ENCODE measurements at places on chromosomes 6 and 20.

- no peaks in the 10 kb centered on the region for H3K4me1 ChIP-seq
- DNase-seq, result no peak
- H3K27me3 ChIP-seq, result no peaks in the 10 kb centered on the region
- H3K36me3 ChIP-seq, result no peaks in the 10 kb centered on the region
- H3K27ac ChIP-seq, result no peak overlapping the region
These were observed 198.9 kb downstream of the CDH4 start for GRCh38 chr20:61451009-61451408.

DNA sequence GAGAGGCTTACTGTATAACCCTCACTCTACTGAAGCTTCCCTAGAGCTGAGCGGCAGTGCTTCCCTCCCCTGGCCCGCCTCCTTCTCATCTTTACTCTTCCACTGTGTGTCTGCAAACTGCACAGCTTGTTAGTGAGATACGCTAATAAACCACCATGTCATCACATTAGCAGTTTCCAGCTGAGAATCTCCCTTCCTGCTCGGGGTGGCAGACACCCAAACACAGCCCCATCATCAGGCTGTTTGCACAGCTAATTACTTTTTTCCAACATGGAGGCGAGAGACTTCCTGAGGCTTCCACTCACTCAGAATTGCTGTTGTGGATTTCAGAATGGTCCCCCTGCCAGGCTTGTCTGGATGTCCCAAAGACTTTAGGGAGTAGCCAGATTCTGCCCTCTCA, 444.9 kb upstream of the SULF2 start:
- H3K4me1 ChIP-seq, result no peaks in the 10 kb centered on the region
- H3K4me3 ChIP-seq, result no peak overlapping the region
- H3K27ac ChIP-seq, result no peak overlapping the region
- no peak for DNase-seq

DNA sequence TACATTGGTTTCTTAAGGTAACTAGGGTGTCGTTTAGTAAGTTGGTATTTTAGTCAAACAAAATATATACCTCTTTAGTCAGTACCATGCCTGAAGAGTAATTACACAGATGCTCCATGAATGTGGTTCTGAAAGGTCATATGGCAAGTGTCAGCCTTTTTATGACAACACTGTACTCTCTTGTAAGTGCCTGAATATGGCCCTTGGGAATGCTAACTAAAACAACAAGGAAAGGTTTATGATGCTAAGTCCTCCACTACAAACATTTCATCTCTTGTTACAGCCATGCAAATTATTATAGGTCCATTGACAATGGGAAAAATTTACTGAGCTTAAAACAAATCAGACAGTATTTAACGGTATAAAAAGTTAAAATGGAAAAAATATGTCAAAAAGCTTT, 39.0 kb upstream of the SUPT3H start:
- H3K27me3 ChIP-seq, result no peaks in the 10 kb centered on the region
- no peak overlapping the region for H3K27ac ChIP-seq
- H3K4me3 ChIP-seq, result no peak overlapping the region

GRCh38 chr6:40912158-40912946, 126.7 kb downstream of the UNC5CL start:
- H3K4me1 ChIP-seq, result no peaks in the 10 kb centered on the region
- H3K27ac ChIP-seq, result no peak overlapping the region

GRCh38 chr6:24907919-24908649, 27.7 kb downstream of the RIPOR2 start:
- H3K36me3 ChIP-seq, result no peaks in the 10 kb centered on the region
- H3K27me3 ChIP-seq, result no peaks in the 10 kb centered on the region
- no peak for DNase-seq
- H3K4me1 ChIP-seq, result no peaks in the 10 kb centered on the region
- peak overlapping the region; percentile 76 for H3K4me3 ChIP-seq
- peak overlapping the region; percentile 97 for H3K27ac ChIP-seq

- H3K36me3 ChIP-seq, result no peaks in the 10 kb centered on the region
- peak overlapping the region; percentile 68 for H3K27ac ChIP-seq
- DNase-seq, result no peak
These were observed 72.9 kb downstream of the SLC22A3 start for GRCh38 chr6:160420969-160421556.

- H3K27ac ChIP-seq, result no peak overlapping the region
- no peaks in the 10 kb centered on the region for H3K36me3 ChIP-seq
- DNase-seq, result no peak
- H3K4me3 ChIP-seq, result no peak overlapping the region
- H3K4me1 ChIP-seq, result peaks cover 12% of the 10 kb centered on the region
These were observed 13.8 kb downstream of the MRPL14 start for GRCh38 chr6:44113414-44113813.

GRCh38 chr20:63574156-63574828, at the start of gene HELZ2:
Gene HELZ2, minus strand, starts transcription at chr20:63574239. Its CDS starts 1,854 bp downstream, at chr20:63572385.
- no peaks in the 10 kb centered on the region for H3K27me3 ChIP-seq
- no peaks in the 10 kb centered on the region for H3K4me1 ChIP-seq
- H3K36me3 ChIP-seq, result no peaks in the 10 kb centered on the region
- DNase-seq, result peak; percentile 79
- H3K4me3 ChIP-seq, result peak within 1 kb of the TSS; percentile 63

DNA sequence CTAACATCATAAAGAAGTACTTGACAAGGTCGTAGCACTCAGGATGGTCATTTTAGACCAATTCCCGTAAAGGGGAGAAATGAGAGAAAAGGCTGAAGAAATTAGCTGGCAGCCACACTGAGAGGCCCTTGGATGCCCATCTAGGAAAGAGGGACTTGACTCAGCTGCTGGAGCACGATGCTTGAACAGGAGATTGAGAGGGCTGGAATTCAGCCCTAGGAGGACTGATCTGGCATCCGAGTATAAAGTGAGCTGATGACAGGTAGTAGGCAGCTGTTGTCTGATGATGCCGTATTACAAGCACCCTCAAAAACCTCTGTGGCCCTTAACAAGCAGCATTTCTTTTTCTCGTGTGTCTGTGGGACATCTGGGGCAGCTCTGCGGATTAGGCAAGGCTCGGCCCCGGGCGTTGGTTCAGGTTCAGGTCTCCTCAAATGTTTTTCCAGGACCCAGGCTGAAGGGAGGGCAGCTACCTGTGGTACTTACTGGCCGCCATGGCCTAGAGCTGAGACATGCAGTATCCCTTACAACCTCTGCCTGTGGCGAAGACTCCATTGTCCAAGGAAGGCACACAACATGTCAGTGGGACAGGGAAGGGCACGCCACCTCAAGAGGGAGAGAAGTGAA, 219.6 kb upstream of the SNX9 start:
- no peaks in the 10 kb centered on the region for H3K4me1 ChIP-seq
- H3K4me3 ChIP-seq, result no peak overlapping the region
- peak; percentile 13 for DNase-seq
- no peak overlapping the region for H3K27ac ChIP-seq
- H3K27me3 ChIP-seq, result no peaks in the 10 kb centered on the region

GRCh38 chr20:44888226-44889103, 3.0 kb downstream of the YWHAB start:
- no peak overlapping the region for H3K27ac ChIP-seq
- no peaks in the 10 kb centered on the region for H3K27me3 ChIP-seq
- peaks cover 16% of the 10 kb centered on the region for H3K4me1 ChIP-seq
- DNase-seq, result no peak
- H3K36me3 ChIP-seq, result no peaks in the 10 kb centered on the region

GRCh38 chr20:35523298-35523888, 6.1 kb downstream of the C20orf173 start:
- no peak overlapping the region for H3K27ac ChIP-seq
- no peaks in the 10 kb centered on the region for H3K27me3 ChIP-seq
- H3K4me1 ChIP-seq, result no peaks in the 10 kb centered on the region
- H3K4me3 ChIP-seq, result no peak overlapping the region
- DNase-seq, result no peak

DNA sequence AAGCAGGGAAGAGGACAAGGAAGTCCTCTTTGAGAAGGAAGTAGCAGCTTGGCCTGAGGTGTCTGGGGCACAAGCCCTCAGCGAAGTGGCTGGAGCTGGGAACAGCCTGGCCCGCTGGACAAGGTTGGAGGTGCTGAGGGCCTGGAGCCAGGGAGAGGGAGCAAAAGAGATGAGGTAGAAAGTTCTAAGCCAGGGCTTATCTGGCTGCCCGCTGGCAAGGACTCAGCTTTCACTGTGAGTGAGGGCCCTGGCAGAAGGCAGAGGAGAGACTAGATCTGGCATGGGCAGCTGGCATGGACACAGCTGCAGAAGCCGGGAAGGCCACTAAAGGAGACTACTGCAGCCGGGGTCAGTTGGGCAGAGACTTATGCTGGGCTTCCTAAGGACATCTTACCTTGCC, 21.8 kb upstream of the PCMTD2 start:
- H3K4me3 ChIP-seq, result no peak overlapping the region
- H3K4me1 ChIP-seq, result no peaks in the 10 kb centered on the region
- no peaks in the 10 kb centered on the region for H3K27me3 ChIP-seq
- no peaks in the 10 kb centered on the region for H3K36me3 ChIP-seq
- no peak overlapping the region for H3K27ac ChIP-seq
- no peak for DNase-seq

DNA sequence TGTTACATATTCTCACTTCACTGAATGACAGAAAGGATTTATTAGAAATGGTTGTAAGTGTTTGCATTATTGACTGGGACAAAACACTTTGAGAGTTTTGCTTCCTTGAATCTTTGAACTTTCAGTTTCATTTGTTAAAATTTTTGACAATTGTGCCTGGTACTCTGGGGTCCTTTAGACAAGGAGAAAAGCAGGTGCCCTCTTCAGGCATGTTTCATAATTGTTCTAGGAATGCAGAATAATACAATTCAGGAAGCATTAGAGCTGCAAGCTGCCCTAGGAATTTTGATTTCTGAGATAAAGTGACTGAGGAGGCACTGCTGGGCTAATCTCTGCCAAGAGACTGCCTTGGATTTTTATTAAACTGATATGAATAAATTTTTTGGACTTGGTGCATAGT, 49.7 kb downstream of the TOP1 start:
- H3K4me1 ChIP-seq, result no peaks in the 10 kb centered on the region
- peak overlapping the region; percentile 42 for H3K27ac ChIP-seq
- H3K4me3 ChIP-seq, result no peak overlapping the region

DNA sequence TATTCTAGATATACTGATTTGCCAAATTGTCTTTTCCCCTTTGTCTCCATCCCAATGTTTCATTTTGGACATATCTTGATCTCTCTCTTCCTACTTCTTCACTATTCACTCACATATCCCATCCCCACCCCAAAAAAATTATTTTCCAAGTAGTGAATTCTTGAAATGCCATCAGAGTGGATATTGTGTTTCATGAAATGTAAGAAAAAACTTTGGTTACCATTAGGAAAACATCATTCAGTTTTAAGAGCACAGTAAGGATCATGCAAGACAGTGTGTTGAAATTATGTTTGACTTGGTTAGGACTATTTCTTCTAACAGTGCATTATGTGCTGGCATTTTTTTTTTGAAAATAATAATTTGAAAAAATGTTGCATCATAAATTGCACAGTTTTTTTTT, 5.7 kb downstream of the RSPO3 start:
- no peak overlapping the region for H3K27ac ChIP-seq
- H3K4me3 ChIP-seq, result no peak overlapping the region
- DNase-seq, result no peak
- no peaks in the 10 kb centered on the region for H3K27me3 ChIP-seq

GRCh38 chr6:74346936-74347535, 651.0 kb downstream of the CD109 start:
- no peaks in the 10 kb centered on the region for H3K27me3 ChIP-seq
- DNase-seq, result no peak
- H3K27ac ChIP-seq, result no peak overlapping the region
- H3K36me3 ChIP-seq, result no peaks in the 10 kb centered on the region
- H3K4me3 ChIP-seq, result no peak overlapping the region
- H3K4me1 ChIP-seq, result no peaks in the 10 kb centered on the region

DNA sequence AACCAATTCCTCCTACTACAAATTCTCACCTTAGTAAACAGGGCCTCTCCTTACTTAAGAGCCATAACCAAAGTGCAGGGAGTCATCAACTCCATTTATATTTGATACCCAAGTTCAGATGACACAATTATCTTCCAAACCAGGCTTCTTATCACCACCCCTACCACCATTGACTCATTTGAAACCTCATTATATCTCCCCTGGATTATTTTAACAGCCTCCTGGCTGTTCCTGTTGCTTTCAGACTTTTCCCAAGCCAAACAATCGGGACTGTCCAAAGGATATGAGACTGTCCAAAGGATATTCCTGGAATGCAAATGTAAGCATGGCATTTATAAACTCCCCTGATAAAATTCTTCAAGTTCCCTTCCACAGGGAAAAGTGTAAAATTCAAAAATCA, 394.3 kb downstream of the MAFB start:
- no peak overlapping the region for H3K4me3 ChIP-seq
- no peak for DNase-seq
- H3K36me3 ChIP-seq, result no peaks in the 10 kb centered on the region
- H3K27me3 ChIP-seq, result no peaks in the 10 kb centered on the region
- H3K4me1 ChIP-seq, result no peaks in the 10 kb centered on the region

DNA sequence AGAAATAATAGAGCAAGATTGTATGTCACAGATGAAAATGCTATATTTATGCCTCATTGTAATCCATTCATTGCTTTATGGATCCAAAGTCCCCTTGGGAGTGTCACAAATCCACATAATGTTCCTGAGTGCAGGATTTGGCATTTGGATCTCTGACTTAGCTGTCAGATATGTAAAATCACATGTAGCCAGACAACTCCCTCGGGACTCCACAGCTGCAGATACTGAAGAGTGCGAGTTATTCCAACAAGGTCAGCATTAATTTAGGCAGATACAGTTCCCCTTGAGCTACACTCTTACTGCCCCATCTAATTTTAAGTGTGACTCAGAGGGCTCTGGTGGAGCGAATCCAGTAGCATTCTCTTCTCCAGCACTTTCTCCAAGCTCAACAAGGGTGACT, 433.2 kb downstream of the CD83 start:
- no peaks in the 10 kb centered on the region for H3K4me1 ChIP-seq
- no peak overlapping the region for H3K4me3 ChIP-seq
- H3K36me3 ChIP-seq, result no peaks in the 10 kb centered on the region
- no peak for DNase-seq
- no peak overlapping the region for H3K27ac ChIP-seq
- H3K27me3 ChIP-seq, result no peaks in the 10 kb centered on the region

DNA sequence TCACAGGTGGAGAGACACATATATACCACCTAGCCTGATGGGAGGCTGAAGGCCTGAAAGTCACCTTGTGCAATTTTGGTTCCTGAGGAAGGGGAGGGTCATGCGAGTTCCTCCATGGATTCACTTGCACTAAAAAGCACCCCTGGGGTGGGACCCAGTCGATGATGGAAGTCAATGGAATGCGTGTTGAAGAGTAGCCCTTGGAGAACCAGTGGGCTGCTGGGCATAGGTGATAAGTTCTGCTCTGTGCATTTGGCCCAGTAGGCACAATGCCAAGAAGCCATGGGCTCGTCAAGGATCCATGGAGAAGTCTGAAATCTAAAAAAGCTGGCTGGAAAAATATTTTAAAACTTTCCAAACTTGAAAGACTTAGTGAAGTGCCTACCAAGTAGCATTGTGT, 18.9 kb upstream of the SCRT2 start:
- H3K4me1 ChIP-seq, result no peaks in the 10 kb centered on the region
- no peaks in the 10 kb centered on the region for H3K27me3 ChIP-seq
- no peak overlapping the region for H3K4me3 ChIP-seq

GRCh38 chr6:43636308-43636659, 644 bp downstream of the MAD2L1BP start:
- no peaks in the 10 kb centered on the region for H3K27me3 ChIP-seq
- H3K4me3 ChIP-seq, result peak overlapping the region; percentile 95
- peak overlapping the region; percentile 83 for H3K27ac ChIP-seq
- no peaks in the 10 kb centered on the region for H3K36me3 ChIP-seq
- DNase-seq, result no peak
